ENCODE measurements at places on chromosomes 5 and 9. TPM values are rescaled to one million over a fixed set of nuclear protein-coding genes. Genes with fewer than 3 reads are reported as not detected.
A peak's percentile ranks its signal among the peaks of the same experiment; 100 is the strongest.

DNA sequence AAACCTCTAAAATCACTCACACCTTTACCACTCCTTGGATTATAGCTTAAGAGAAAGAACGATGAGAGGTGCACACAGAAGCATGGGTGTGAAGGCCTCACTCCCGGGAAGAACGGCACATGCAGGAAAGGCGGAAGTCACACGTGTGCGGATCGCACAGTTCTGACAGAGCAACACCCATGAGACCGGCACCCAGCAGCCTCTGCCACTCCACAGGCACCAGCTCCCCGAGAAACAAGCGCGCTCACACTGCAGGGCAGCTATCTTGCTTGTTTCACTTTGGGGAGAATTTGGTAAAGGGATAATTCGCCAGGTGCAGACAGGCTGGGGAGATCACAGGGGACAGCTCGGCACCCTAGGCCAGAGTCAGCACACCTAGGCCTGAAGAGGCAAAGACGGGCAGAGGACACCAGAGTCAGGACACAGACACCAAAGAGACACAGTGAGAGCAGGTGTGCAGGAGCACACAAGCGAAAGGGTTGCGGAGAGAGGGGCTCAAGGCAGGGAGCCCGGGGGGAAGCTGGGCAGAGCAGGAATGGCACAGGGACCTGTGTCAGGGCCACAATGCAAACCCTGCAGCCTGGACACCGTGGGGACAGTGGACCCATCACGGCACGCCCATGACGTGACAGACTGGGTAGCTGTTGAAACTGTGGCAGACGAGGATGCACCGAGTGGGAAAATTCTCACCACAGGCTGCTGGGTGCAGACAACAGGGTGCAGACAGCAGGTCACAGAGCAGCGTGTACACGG, 81.7 kb downstream of the CAMSAP1 start:
- H3K4me3 ChIP-seq = no peak overlapping the region
- no peaks in the 10 kb centered on the region for H3K36me3 ChIP-seq
- H3K4me1 ChIP-seq = no peaks in the 10 kb centered on the region
- DNase-seq = no peak
- H3K27me3 ChIP-seq = no peaks in the 10 kb centered on the region

DNA sequence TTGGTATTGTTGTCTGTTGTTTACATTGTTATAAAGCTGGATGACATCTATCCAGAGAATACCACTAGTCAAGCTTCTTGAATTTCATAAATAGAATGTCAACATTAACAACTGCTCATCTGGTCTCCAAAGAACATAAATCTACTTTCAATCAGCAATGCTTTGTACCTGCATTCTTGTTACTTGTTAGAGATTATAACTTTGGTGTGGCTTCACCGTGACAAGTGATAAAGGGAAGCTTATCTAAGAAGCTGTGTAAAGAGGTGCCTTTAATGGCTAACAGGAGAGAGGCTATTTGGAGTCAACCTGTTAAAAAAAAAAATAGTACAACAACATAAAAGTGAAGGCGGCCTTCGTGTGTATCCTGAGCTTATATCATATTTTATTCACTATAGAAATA, 41.8 kb downstream of the MUSK start:
- H3K4me1 ChIP-seq = peaks cover 12% of the 10 kb centered on the region
- DNase-seq = no peak

TRIM36 gene
- total RNA-seq = 10.1 TPM

GRCh38 chr5:175749591-175749990, 91.7 kb downstream of the HRH2 start:
- no peak for DNase-seq
- H3K27me3 ChIP-seq = no peaks in the 10 kb centered on the region
- no peaks in the 10 kb centered on the region for H3K4me1 ChIP-seq
- no peak overlapping the region for H3K27ac ChIP-seq
- no peak overlapping the region for H3K4me3 ChIP-seq

- no peak overlapping the region for H3K27ac ChIP-seq
- no peak overlapping the region for H3K4me3 ChIP-seq
- DNase-seq = peak; percentile 63
- H3K4me1 ChIP-seq = peaks cover 14% of the 10 kb centered on the region
- no peaks in the 10 kb centered on the region for H3K36me3 ChIP-seq
- no peaks in the 10 kb centered on the region for H3K27me3 ChIP-seq
Measured at GRCh38 chr9:34907044-34907443, 51.0 kb upstream of the PHF24 start.

SPATA31D1 gene
- not detected for total RNA-seq

GRCh38 chr5:150751096-150751891, 7.5 kb downstream of the DCTN4 start:
- no peaks in the 10 kb centered on the region for H3K27me3 ChIP-seq
- peaks cover 14% of the 10 kb centered on the region for H3K36me3 ChIP-seq
- no peaks in the 10 kb centered on the region for H3K4me1 ChIP-seq
- H3K27ac ChIP-seq = no peak overlapping the region

DNA sequence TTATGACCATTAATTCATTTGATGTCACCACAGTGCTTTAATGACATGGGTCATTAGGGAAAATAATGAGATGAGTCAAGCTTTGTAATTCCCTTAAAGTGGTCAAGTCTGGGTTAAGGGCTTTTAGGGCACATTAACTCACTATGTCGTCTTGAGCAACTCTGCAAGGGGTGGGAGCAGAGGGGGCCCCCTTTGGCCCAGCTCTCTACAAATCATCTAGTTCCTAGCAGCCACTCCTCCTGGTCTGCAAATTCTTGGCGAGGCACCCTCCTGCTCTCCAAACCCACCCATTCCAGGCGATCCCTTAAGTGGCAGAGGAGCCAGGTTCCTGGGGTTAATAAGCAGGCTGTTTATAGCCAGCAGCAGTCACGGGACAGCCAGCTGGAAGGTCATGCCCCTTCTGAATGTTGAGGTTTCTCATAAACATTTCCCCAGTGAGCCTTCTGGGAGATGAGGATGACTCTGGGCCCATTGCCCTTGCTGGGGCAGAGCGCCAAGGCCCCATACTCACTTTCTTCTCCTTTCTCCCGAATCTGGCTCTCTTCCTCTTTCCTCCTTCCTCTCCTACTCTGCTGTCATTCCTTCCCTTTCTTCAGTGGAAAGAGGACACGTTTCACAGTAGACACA, 14.3 kb upstream of the GPX3 start:
- no peak overlapping the region for H3K4me3 ChIP-seq
- no peaks in the 10 kb centered on the region for H3K36me3 ChIP-seq
- H3K27me3 ChIP-seq = no peaks in the 10 kb centered on the region
- DNase-seq = no peak

DNA sequence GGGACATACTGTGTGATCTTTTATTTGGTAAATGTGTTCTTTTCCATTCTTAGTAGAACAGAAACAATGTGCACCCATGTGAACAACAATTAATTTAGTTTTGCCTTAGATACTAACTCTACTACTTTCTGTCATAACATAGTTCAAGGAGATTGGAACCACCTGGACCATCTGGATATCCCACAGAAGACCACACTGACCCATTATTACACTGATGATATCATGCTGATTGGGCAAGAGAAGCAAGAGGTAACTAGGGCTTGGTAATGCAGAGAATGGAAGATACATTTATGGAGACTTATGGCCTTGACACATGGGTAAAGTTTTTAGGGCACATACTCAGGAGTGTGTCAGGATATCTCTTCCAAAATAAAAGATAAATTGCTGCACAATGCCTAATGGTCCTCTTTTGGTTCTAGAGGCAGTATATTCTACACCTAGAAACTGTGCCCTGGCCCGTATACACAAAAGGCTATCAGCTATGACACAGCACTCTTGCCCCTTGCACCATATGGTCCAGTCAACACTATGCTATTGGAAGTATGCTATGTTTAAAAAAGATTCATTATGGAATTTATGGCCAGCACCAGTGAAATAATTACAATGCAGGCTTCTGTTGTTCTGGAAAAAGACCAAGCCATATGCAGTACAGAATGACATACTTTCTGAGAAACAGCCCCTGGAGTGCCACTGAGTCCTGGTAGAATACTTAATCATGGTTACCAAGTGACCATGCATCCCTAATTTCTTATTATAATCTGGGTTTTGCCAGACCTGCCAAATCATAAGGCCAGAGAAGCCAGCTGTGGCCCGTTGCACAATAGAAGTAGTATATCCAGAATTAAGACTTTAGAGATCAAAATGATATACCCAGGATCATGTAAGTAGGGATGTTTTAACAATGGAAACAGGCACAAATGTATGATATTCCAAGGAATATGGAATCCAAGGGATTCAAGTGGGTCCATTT, 41.6 kb upstream of the MROH2B start:
- no peaks in the 10 kb centered on the region for H3K27me3 ChIP-seq
- H3K4me3 ChIP-seq = no peak overlapping the region
- H3K27ac ChIP-seq = no peak overlapping the region

DNA sequence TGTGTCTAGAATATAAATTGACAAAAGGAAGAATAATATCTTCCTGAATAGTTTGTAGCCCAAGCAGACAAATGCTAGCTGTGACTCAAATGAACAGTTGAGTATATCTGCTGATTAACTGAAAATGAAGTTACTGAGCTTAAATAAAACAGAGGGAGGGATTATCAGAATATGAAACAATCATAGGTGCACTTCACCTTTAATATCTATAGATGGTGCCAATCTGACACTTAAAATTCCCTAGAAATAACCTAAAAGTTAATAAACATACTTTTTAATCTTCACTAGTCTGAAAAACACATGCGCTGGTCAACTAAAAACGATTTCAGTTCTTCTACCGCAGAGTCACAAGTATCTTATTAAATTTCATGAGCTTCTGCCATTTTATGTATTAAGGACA, 280.8 kb upstream of the RASA1 start:
- no peak overlapping the region for H3K4me3 ChIP-seq
- no peaks in the 10 kb centered on the region for H3K36me3 ChIP-seq
- no peaks in the 10 kb centered on the region for H3K27me3 ChIP-seq
- H3K4me1 ChIP-seq = no peaks in the 10 kb centered on the region
- DNase-seq = no peak
- H3K27ac ChIP-seq = no peak overlapping the region

- H3K27me3 ChIP-seq = no peaks in the 10 kb centered on the region
- no peak overlapping the region for H3K27ac ChIP-seq
- DNase-seq = no peak
- no peaks in the 10 kb centered on the region for H3K4me1 ChIP-seq
Measured at GRCh38 chr9:132472199-132472598, 62.2 kb downstream of the CFAP77 start.

- no peak overlapping the region for H3K27ac ChIP-seq
- peak overlapping the region; percentile 73 for H3K4me3 ChIP-seq
- no peak for DNase-seq
- no peaks in the 10 kb centered on the region for H3K36me3 ChIP-seq
- H3K4me1 ChIP-seq = peaks cover 4% of the 10 kb centered on the region
- H3K27me3 ChIP-seq = no peaks in the 10 kb centered on the region
Measured at GRCh38 chr9:136117291-136117915, 1.3 kb downstream of the TMEM250 start.

DNA sequence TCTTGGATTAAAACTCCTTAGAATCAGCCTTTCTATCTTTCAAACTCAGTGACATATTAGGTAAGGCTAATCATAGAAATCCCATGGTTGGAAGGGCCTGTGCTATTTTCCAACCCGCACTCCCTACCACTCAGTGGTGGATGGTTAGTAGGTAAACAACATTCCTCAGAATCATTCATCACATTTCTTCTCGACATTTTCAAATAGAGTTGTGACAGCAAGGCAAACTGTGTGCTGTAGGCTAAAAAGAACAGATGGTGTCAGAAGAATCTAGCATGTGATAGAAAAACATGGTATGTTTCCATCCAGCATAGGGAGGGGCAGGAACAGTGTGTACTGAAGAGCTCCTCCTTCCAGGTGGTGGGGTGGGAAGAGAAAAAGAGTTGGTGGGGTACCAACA, 227.3 kb upstream of the NMUR2 start:
- H3K4me1 ChIP-seq = no peaks in the 10 kb centered on the region
- no peaks in the 10 kb centered on the region for H3K27me3 ChIP-seq
- no peak overlapping the region for H3K27ac ChIP-seq
- no peak overlapping the region for H3K4me3 ChIP-seq
- no peaks in the 10 kb centered on the region for H3K36me3 ChIP-seq

DNA sequence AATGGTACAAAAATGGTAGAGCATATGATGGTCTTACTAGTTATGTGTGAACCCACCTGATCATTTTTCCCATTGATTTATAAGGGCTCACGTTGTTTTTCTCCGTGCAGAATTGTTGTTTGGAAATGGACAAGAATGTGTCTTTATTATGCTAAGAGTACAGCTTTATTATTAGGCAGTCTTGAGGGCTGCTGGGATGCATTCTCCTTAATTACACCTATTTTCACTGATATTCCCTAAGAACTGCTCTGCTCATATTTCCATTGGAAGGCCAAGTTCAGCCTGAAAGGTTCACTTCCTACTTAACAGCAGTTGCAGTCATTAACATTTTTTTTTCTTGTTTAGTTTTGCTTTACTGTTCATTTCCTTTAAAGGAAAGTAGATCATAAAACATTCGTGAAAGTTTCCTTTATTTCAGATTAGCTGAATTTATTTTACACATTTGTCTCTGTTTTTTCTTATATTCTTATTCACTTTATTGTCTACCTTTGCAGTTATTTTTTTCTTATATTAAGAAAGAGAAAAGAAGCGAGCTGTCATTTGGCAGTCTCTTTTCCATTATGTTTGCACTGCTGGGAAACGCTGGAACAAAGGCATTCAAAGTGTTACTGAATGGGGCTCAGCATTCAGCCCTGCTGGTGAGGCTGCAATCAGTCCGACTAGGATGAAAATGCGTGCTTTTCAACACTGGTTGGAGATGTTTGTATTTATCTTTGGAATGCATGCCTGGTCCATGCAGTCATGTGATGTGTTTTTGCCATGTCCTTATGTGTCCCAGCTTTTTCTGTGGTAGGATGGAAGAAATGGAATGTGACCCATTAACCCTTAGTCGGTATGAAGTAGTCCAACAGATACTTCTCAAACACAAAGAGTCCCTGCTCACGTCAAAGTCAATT, 602.7 kb upstream of the ZNF608 start:
- H3K4me3 ChIP-seq = no peak overlapping the region
- no peaks in the 10 kb centered on the region for H3K27me3 ChIP-seq
- H3K36me3 ChIP-seq = no peaks in the 10 kb centered on the region
- DNase-seq = peak; percentile 59

ZNG1C gene
- total RNA-seq = 23.4 TPM

GRCh38 chr5:126965061-126965475, 65.3 kb downstream of the MARCHF3 start:
- no peak overlapping the region for H3K27ac ChIP-seq
- no peaks in the 10 kb centered on the region for H3K36me3 ChIP-seq
- no peaks in the 10 kb centered on the region for H3K27me3 ChIP-seq
- no peak for DNase-seq
- H3K4me1 ChIP-seq = peaks cover 8% of the 10 kb centered on the region
- no peak overlapping the region for H3K4me3 ChIP-seq

DNA sequence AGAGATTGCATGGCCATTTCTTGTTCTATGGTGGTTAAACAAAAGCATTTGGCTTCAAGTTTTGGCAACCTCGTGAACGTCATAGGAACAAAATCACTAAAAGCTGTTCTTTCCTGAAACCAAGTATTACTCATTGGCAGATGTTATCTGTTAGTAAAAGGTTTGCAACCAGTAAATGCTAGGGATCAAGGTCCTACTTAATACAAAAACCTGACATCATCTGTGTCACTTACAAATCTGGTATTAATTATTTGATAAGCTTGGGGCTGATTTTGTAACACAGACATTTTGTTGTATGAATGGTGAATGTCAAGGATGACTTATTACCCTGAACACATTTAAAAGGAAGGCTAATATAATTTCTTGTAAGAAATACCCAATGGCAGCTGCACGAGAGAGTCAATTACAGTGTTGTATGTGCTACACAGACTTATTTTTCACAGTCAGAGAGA, 486.4 kb upstream of the ZNF608 start:
- no peaks in the 10 kb centered on the region for H3K36me3 ChIP-seq
- H3K27me3 ChIP-seq = no peaks in the 10 kb centered on the region
- no peak overlapping the region for H3K4me3 ChIP-seq
- no peak overlapping the region for H3K27ac ChIP-seq
- peaks cover 31% of the 10 kb centered on the region for H3K4me1 ChIP-seq
- DNase-seq = no peak
